Activated CD4-positive, CD25-positive, alpha-beta regulatory T cell treated with anti-CD3 and anti-CD28 coated beads, Interleukin-2, amount 50 U/mL, for 72 hours (primary cell): ENCODE measurements at places on chromosomes 4 and X.

GRCh38 chrX:134718105-134718965 lies 60.1 kb upstream of the PLAC1 start:
- DNase-seq: no peak

DNA sequence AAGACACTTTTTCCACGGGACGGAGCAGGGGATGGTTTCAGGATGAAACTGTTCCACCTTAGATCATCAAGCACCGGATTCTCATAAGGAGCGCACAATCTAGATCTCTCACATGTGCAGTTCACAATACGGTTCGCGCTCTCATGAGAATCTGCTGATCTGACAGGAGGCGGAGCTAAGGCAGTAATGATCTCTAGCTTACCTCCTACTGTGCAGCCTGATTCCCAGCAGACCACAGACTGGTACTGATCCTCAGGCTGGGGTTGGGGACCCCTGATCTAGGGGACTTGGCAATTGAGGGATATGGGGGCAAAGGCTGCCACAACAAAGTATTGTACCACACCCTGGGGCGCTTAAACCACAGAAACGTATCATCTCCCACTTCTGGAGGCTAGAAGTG lies 25.7 kb downstream of the ZNF185 start:
- DNase-seq: no peak

DNA sequence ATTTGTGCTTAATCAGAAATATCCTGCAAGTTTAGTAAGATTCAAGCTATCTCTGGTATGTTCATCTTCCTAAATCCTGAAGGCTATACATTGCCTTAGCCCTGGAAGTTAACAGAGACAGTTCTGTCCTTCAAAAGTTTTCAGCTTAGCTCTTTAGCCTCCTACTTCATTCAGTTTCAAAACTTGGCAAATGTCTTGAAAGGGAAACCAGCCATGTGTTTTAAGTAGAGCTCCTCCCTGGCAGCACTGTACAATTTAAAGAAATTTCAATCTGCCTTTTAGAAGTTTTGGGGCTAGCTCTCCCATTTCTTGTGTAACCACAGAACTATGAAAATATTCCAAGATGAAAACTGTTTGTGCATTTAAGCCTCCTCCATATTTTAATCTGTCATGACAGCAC lies 47.0 kb downstream of the FANCB start:
- no peak for DNase-seq

DNA sequence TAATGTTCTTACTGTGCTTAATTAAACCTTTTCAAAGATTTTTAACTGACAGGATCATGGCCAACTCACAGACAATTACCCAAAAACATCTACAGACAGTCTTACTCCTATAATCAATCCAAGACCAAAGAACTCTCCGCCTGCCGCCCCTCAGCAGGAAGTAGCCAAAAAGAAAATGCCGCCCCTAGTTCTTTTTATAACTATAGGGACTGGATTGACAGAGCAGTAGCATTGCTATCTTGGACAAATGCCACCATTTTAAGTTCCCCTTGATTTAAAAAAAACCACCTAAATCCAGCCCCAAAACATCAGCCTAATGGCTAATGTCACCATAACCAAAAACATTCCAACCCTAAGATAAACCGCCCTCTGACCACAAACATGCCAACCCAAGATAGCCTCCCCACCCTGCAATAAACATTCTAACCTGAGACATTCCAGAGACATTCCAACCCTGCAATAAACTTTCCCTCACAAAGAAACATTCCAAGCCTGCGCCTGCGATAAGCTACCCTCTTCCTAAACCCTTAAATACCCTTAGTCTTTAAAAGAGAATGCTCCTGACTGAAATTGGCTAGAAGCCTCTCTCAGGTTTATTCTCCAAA lies 77.0 kb downstream of the COQ2 start:
- no peak for DNase-seq

DNA sequence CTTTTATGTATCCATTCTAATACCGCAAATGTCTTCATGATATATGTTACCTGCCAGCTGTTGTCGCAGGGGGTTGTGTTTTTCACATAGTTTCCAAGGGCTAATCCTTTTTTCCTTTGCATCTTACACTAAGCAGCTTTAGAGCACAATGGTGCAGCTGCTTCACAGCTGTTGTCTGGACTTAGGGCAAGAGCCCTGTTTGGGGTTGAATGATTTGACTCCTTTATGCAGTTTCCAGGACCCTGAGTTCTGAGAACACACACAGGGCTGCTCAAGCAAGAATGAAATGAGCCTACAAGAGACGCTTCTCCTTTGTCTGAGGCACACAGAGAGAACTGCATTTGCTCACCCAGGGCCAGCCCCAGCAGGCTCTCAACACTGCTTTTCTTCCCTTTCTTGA lies 20.2 kb downstream of the CCNG2 start:
- no peak for DNase-seq

DNA sequence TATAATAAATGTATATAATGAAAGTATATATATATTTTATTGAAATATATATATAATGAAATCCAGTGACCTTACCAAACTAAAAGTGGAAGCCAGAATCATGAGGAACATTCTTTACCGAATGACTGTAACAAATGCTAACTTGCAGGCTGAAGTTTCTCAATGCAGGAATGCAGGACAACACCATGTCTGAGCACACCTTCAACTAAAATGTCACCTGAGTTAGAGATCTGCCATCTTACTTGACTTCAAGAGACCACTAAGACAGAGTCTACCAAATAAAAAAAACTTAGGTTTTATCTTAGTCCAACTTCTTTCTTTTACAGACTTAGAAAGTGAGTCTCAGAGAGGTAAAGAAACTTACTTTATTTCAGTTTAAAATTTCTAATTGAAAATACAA lies 176.2 kb downstream of the FSTL5 start:
- no peak for DNase-seq
